H1 (cell line): ENCODE measurements at places on chromosomes 7 and 10.

DNA sequence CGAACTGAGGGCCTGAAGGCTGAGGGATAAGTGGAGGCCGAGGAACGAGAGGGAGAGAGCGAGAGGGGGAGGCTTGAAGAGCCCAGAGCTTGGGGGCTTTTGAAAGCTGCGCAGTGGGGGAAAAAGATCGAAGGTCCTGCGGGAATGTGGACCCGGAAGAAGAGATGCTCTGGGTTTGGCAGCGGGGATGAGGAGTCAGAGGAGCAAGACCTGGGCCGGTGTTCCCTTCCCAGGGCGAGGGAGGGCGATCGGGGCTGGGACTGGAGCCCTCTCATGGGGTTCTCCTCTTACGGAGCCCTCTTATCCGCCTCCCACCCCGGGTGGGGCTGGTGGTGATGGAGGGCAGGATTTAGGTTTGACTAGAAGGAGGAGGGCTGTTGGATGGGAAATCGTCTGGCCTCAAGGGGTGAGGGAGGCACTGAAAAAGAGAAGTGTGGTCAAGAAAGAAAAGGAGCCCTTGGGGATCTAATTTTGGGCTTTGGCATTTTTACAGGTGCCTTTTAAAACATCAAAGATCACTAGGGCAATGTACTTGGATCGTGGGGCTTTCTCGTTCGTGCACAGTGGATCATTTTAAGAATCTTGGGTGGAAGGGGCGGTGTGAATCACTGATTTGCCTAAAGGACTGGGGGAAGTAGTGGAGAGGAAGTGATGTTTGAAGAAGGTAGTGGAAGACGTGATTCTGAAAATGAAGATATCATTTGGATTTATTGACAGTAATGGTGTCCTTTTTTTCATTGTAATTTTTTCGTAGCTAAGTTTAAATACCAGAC is 637 bp downstream of the SAMD8 start:
- no peak for DNase-seq
- H3K27ac ChIP-seq: peak overlapping the region; percentile 69; the same call in 1 of the 2 replicates
- peaks cover 5% of the 10 kb centered on the region; the same call in 1 of the 2 replicates for H3K4me1 ChIP-seq
- H3K27me3 ChIP-seq: no peaks in the 10 kb centered on the region

- H3K36me3 ChIP-seq: no peaks in the 10 kb centered on the region
- H3K4me3 ChIP-seq: no peak overlapping the region
- no peak for DNase-seq
- no peaks in the 10 kb centered on the region for H3K4me1 ChIP-seq
Observed at GRCh38 chr7:26900251-26900650, 35.9 kb upstream of the SKAP2 start.

DNA sequence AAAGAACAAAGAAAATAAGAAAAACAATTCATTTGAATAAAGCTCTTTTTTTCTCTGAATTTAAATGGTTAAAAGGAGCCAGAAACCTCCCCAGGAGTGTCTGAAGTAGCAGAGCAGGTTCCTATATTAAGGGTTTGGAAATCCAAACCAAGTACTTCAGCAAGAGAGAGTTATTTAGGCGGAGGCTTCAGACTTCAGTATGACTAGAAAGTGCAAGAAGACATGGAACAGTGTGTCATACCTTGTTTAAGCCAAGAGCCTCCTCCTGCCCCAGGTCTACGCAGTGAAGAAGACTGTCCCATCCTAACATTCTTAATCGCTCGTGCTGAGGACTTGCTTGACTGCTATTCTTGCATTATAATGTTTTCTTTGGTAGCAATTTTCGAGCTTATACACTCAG is 51.3 kb downstream of the ODAD2 start:
- no peaks in the 10 kb centered on the region for H3K36me3 ChIP-seq
- H3K4me3 ChIP-seq: no peak overlapping the region
- H3K4me1 ChIP-seq: no peaks in the 10 kb centered on the region
- H3K27me3 ChIP-seq: no peaks in the 10 kb centered on the region

GRCh38 chr7:22549667-22550513 is 49.9 kb upstream of the STEAP1B start:
- H3K4me3 ChIP-seq: peak overlapping the region; percentile 74
- peaks cover 7% of the 10 kb centered on the region; the same call in 1 of the 2 replicates for H3K4me1 ChIP-seq
- H3K27ac ChIP-seq: peak overlapping the region; percentile 4; the same call in 1 of the 2 replicates
- no peaks in the 10 kb centered on the region for H3K27me3 ChIP-seq
- H3K36me3 ChIP-seq: no peaks in the 10 kb centered on the region

DNA sequence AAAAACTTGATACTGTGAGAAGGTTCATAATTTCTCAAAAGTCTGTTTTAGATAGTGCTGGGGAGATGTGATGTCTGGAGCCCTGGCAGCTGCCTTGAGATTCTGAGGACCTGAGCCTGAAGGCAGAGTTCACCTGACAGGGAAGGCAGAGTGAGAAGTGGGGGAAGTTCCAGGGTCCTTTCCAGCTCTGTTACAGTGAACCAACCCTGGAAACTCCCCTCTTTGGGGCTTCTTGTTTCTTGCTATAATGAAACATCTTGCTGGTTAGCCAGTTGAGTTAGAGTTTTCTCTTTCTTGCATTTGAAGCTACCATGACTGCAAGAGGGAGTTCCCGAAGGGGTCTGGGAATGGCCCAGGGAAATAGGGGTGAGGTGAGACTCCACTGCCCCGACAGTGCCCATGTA is 158.9 kb upstream of the TNRC18 start:
- H3K27me3 ChIP-seq: no peaks in the 10 kb centered on the region
- H3K4me3 ChIP-seq: no peak overlapping the region
- no peaks in the 10 kb centered on the region for H3K36me3 ChIP-seq
- DNase-seq: no peak

DNA sequence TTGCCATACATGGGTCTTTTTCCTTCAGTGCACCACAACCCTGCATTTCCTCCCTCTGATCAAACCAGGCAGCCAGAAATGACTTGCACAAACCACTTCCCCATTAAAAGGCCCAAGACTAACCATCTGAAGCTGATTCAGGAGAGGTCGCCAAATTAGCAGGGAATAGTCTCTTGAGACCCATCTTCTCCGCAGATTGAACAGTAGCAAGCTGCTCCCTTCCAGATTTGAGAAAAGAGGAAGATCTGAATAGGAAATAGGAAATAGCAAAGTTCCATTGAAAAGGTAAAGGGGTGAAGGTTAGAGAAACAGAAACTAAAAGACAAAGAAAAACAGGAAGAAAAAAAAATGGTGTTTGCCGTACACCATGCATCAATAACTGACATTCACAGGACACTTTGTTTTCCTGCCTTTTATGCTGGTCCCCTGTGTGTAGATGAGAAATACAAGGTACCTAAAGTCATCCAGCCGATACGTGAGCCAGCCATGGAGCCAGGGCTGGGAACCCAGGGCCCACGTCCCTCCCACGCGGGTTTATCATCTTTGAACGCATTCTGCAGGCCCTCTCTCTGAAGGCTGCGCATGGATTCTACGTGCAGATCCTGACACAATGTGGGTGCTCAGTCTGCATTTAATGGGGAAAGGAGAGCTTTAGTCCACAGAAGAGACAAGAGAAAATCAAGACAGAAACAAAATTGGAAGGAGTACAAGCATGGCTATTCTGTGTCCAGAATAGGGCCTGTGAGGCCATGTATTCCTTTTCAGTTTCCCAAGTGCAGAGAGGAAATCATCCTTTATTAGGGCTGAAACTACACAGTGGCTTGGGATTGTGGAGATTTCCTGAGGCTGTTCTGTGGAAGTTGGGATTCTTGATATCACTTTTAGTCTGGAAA is 268.4 kb upstream of the NPVF start:
- H3K36me3 ChIP-seq: no peaks in the 10 kb centered on the region
- H3K4me1 ChIP-seq: no peaks in the 10 kb centered on the region
- no peak for DNase-seq
- H3K27me3 ChIP-seq: no peaks in the 10 kb centered on the region
- H3K4me3 ChIP-seq: no peak overlapping the region
- no peak overlapping the region for H3K27ac ChIP-seq

DNA sequence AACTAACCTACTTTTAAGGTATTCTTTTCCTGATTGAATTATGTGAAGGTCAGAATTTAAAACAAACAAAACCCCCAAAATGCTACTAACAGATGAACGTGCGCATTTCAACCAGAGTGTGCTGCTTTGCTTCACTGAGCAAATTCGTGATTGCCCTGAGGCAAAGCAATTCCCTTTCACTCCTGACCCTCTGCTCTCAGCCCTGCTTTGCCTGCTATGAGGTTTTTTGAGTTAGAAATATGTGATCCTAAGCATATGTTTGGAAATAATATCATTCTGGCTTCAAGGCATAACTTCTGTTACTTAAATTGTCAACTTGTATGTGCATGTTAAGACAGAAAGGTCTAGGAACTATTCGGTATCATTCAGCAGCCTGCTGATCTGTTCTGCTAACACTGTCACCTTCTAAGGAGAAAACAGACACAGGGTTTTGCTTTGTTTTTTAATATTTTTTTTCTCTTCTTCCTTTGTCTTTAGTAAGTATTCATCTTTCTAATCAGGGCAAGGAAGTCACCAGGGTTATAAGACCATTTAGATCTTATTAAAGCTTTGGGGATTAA is 124.2 kb downstream of the GNAT3 start:
- no peaks in the 10 kb centered on the region for H3K27me3 ChIP-seq
- no peak overlapping the region for H3K4me3 ChIP-seq
- H3K27ac ChIP-seq: no peak overlapping the region
- H3K4me1 ChIP-seq: no peaks in the 10 kb centered on the region
- H3K36me3 ChIP-seq: no peaks in the 10 kb centered on the region
- DNase-seq: no peak

GRCh38 chr7:53602817-53603418 is 567.5 kb downstream of the POM121L12 start:
- no peaks in the 10 kb centered on the region for H3K27me3 ChIP-seq
- no peaks in the 10 kb centered on the region for H3K36me3 ChIP-seq
- H3K4me3 ChIP-seq: no peak overlapping the region
- no peak for DNase-seq
- H3K27ac ChIP-seq: no peak overlapping the region
- H3K4me1 ChIP-seq: no peaks in the 10 kb centered on the region

DNA sequence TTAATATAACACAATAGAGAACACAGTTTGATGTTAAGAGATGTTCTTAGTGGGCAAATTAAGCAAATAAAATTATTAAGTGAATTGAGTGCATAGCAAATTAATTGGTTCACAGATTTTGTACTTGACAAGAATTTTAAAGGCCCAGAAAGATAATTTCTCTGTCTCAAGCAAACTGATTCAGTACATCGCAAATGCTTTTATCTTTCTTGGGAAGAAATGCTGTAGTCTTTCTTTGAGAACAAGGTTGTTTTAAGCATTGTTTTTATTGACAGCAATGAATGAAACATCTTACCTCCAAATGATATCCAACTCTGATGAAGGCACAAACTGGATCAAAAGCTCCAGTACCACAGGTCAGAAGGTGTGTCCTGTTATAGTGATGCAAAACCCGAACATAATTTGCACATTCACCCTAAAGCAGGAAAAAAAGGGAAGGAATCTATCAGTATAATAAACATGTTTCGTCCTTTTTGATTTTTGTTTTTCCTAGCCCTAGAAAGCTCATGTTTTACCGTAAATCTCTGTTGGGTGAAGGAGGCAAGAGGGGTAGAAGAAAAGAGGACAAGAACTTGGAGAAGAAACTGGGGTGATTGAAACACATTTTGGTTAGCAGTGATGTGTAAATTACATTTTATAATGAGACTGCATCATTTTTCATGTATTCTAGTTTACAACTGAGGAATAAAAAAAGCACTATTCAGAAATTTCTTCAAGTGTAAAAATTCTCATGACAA is 182.6 kb downstream of the SEMA3E start:
- H3K27me3 ChIP-seq: no peaks in the 10 kb centered on the region
- no peak for DNase-seq
- H3K36me3 ChIP-seq: peaks cover 33% of the 10 kb centered on the region
- H3K4me3 ChIP-seq: peak overlapping the region; percentile 54; the same call in 1 of the 2 replicates
- H3K4me1 ChIP-seq: peaks cover 11% of the 10 kb centered on the region; the same call in 1 of the 2 replicates
- H3K27ac ChIP-seq: no peak overlapping the region

- H3K36me3 ChIP-seq: no peaks in the 10 kb centered on the region
- H3K27ac ChIP-seq: no peak overlapping the region
- DNase-seq: no peak
- H3K27me3 ChIP-seq: no peaks in the 10 kb centered on the region
- no peaks in the 10 kb centered on the region for H3K4me1 ChIP-seq
Observed at GRCh38 chr7:157856873-157857577, 520.2 kb downstream of the DNAJB6 start.

GRCh38 chr7:45573661-45574415 is at the start of gene ADCY1:
Gene ADCY1 (plus strand): TSS chr7:45574368. CDS start chr7:45574544, 176 bp downstream.
- H3K27ac ChIP-seq: no peak within 1 kb of the TSS
- DNase-seq: peak; percentile 75
- H3K4me1 ChIP-seq: peaks cover 18% of the 10 kb centered on the region
- no peaks in the 10 kb centered on the region for H3K36me3 ChIP-seq
- H3K27me3 ChIP-seq: peaks cover 36% of the 10 kb centered on the region
- peak within 1 kb of the TSS; percentile 68 for H3K4me3 ChIP-seq

- no peak overlapping the region for H3K4me3 ChIP-seq
- DNase-seq: no peak
- H3K4me1 ChIP-seq: no peaks in the 10 kb centered on the region
- no peaks in the 10 kb centered on the region for H3K36me3 ChIP-seq
Observed at GRCh38 chr10:15201589-15202300, 33.3 kb upstream of the NMT2 start.

DNA sequence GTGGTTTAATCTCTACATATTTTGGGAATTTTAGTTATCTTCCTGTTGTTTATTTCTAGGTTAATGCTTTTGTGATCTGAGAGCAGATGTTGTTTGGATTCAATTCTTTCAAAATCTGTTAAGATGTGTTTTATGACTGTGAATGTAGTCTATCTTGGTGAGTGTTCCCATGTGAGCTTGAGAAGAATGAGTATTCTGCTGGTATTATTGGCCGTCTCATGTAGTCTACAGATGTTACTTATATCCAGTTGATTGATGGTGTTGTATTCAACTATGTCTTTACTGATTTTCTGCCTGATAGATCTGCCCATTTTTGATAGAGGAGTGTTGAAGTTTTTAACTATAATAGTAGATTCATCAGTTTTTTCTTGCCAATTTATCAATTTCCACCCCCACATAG is 141.4 kb upstream of the FOXP2 start:
- H3K36me3 ChIP-seq: no peaks in the 10 kb centered on the region
- H3K27ac ChIP-seq: no peak overlapping the region
- H3K27me3 ChIP-seq: no peaks in the 10 kb centered on the region
- H3K4me3 ChIP-seq: no peak overlapping the region
- DNase-seq: no peak

- H3K27ac ChIP-seq: no peak overlapping the region
- DNase-seq: no peak
- no peaks in the 10 kb centered on the region for H3K4me1 ChIP-seq
- no peaks in the 10 kb centered on the region for H3K36me3 ChIP-seq
- H3K27me3 ChIP-seq: no peaks in the 10 kb centered on the region
Observed at GRCh38 chr10:11357439-11357838, 254.0 kb downstream of the USP6NL start.

DNA sequence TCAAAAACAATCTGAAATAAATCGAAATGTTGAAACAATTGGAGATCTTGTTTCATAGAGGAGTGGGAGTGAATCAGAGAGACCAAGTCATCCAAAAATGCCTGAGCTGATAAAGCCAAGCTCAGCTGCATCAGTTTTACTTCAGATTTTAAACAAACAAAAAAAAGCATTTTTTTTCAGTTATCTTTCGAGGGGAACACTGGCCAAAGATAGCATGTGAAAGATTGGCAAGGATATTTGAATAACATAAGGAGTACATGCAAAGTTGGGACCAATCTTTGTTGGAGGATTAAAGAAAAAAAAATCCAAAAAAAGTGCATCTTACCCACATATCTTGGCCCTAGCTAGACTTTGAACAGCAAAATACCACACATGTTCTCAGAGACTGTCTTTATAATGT is 47.2 kb downstream of the RHOBTB1 start:
- H3K4me1 ChIP-seq: no peaks in the 10 kb centered on the region
- DNase-seq: no peak
- H3K4me3 ChIP-seq: no peak overlapping the region
- no peak overlapping the region for H3K27ac ChIP-seq

GRCh38 chr7:87552351-87552900 is 48.3 kb downstream of the ABCB1 start:
- no peaks in the 10 kb centered on the region for H3K27me3 ChIP-seq
- no peaks in the 10 kb centered on the region for H3K4me1 ChIP-seq
- no peaks in the 10 kb centered on the region for H3K36me3 ChIP-seq
- DNase-seq: no peak
